ENCODE measurements at places on chromosomes 3 and 15.

DNA sequence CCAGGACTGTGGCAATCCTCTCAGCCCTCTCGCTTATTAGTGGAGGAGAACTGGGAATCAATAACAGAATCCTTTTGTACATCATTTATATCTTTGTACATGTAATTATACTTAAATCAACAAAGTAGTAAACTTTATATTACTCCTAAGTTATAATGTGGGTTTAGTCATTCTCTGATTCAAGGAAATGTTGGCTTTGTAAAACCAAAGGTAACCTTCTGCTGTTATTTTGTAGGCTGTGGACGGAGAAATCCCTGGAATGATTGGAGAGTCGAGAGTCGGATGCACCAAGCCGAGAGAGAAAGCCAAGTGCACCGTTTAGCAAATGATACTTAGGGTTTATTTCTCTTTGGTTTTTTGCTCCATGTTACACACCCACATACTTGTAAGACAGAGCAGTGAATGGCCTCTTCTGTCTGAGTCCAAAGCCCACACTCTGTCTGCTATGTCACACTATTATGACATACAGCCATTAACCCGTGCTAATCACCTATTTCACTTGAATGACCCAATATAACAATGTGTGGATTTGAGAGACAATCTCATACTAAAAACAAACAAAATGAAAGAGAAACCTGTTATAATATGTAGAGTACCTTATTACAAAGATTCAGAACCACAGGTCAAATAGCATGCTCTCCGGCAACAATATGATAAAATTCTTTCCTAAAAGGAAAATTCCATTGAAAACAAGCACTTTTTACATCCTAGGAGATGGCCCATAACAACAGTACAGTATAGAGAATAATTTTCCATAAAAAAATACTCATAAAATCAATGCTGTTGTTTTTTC is 72.2 kb downstream of the MECOM start:
- no peak for DNase-seq

GRCh38 chr3:153439780-153440179 is 277.8 kb downstream of the RAP2B start:
- DNase-seq = no peak

DNA sequence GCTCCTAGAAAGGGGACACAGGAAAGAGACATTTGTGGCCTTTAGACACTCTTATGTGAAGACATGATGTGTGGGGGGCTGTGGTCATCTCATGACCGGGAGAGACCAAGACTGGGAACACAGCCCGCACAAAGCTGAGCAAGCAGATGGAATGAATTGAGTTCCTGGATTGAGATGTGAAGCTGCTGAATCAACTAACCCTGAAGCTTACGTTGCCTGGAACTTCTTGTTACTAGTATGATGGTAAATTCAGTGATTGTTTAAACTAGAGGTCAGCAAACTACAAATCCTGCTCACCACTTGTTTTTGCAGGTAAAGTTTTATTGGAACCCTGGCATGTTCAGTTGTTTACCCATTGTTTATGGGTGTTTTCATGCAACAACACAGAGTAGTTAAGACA is 83.4 kb upstream of the BHLHE40 start:
- DNase-seq = no peak

- DNase-seq = no peak
Measured at GRCh38 chr3:97793420-97794019, 28.3 kb upstream of the CRYBG3 start.

- DNase-seq = no peak
Measured at GRCh38 chr3:11944052-11944673, 60.0 kb upstream of the SYN2 start.

GRCh38 chr15:67307889-67308597 is 53.5 kb downstream of the IQCH start:
- no peak for DNase-seq

DNA sequence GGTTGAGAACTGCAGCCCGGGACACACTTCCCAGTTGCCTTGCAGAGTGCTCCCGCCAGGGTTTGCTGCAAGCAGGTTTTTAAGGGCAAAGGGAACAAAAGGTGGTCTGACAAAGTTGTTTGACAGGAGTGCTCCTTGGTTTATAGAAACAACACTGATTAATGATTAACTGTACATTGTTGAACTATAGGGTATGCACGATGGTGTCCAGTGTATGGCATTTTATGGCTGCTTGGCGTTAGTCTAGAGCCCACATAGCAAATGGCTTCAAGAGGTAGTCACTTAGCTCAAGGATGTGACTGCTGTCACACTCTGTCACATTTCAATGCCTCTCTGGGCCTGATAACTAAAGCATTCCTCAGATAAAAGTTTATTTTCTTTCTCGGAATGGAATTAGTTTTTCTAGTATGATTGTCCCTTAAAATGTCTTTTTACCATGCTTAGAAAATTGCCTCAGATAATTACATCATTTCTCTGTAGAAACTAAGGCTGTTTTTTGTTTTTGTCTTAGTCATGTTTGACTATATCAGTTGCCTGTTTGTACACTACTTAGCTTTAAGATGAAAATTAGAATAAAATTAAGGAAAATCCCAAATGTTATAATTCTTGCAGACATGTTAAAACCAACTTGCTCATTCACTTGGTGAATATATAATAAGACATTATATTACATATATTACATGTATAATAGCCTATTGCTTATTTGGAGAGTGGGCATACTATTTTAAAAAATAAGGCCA is 61.3 kb upstream of the GATM start:
- DNase-seq = no peak

- no peak for DNase-seq
Measured at GRCh38 chr15:64156652-64157331, 5.3 kb downstream of the SNX22 start.

GRCh38 chr3:119620899-119621298 is 23.2 kb downstream of the PLA1A start:
- no peak for DNase-seq

- no peak for DNase-seq
Measured at GRCh38 chr15:68583321-68583720, 4.5 kb downstream of the CORO2B start.

GRCh38 chr3:141981084-141981483 is 104.6 kb downstream of the ATP1B3 start:
- DNase-seq = no peak

GRCh38 chr3:168859143-168859542 is 763.4 kb upstream of the GOLIM4 start:
- no peak for DNase-seq

DNA sequence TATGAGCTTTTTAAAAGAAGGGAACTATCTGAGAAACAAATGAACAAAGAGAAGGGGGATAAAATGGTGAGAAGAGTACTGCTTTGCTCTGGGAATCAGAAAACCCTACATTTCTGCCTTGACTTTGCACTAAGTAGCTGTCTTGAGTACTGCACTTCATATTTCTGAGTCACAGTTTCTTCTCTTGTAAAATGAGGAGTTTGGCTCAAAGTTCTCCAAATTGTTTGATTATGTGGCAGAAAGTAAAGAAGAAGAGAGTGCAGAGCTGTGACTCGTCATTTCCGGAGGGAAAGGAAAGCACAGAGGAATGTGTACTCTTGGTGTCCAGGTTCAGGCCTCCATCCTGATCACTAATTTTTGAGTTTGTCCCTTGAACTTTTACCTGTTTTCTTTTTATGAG is 54.7 kb downstream of the TP63 start:
- no peak for DNase-seq

DNA sequence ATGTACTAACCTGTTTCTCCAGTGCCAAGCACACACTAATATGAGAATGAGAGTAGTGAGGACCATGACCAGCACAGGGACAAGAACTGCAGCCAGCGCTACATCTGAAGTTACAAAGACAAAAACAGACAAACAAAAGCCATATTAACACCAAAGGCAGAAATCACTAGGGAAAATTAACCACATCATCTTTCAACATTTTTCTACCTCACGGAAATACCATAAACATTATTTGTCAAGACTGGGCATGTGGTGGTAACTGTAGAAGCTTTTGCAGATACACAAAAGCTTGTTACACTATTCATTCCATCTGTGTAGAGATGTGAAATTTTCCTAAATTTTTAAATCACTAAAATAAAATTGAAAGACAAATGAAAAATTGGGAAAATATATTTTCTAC is 44.9 kb downstream of the ST3GAL6 start:
- DNase-seq = no peak

- DNase-seq = no peak
Measured at GRCh38 chr15:31042751-31043150, 51.3 kb upstream of the MTMR10 start.

- DNase-seq = no peak
Measured at GRCh38 chr3:105355408-105356061, 11.2 kb upstream of the ALCAM start.

DNA sequence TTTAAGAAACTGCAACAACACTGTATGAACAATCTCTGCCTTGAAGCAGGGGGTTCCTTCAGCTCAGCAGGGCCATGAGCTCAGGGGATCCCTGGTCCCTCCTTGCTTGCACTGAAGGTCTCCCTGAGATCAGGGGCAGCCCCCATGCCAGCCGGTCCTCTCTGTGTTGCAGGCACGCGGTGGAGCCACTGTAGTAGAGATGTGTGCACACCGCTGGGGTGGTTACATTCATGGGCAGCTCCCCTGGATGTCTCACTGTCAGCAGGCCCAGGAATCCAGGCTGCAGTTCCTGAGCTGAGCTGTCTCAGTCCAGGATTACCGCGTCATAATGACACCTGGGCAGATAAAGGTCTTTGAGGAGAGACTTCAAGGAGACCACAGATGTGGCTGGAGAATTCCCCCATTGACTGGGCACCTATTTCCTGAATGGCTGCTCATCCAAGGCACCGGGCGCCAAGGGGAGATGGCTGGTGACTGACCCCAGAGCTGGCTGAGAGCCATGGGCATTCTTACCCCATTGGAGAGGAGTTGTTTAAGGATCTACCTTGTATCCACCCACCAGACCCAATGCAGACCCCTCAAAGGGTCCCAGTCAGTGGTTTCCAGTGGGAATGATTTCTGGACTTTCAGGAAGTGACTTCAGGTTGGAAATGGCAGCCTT is 10.4 kb upstream of the KLF13 start:
- no peak for DNase-seq

DNA sequence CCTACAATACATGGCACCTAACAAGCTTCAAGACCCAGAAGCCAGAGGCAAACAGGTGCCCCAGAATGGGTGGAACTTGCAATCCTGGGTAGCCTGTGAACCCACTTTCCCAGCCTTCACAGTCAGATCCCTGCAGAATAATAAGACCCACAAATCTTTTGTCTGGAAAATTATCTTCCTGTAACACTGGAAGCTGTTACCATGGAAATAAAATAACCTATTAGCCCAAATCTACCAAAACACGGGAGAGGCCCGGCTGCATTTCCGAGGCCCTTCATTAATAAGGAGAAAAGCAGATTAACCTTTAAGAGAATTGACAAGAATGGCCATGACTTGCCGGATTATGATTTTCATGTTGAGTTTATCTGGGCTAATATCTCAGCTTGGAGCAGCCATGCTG is 256.1 kb upstream of the PROK2 start:
- no peak for DNase-seq

GRCh38 chr15:85401108-85401774 is 20.8 kb downstream of the AKAP13 start:
- no peak for DNase-seq

GRCh38 chr15:91561371-91562100 is 292.0 kb upstream of the SLCO3A1 start:
- DNase-seq = no peak

DNA sequence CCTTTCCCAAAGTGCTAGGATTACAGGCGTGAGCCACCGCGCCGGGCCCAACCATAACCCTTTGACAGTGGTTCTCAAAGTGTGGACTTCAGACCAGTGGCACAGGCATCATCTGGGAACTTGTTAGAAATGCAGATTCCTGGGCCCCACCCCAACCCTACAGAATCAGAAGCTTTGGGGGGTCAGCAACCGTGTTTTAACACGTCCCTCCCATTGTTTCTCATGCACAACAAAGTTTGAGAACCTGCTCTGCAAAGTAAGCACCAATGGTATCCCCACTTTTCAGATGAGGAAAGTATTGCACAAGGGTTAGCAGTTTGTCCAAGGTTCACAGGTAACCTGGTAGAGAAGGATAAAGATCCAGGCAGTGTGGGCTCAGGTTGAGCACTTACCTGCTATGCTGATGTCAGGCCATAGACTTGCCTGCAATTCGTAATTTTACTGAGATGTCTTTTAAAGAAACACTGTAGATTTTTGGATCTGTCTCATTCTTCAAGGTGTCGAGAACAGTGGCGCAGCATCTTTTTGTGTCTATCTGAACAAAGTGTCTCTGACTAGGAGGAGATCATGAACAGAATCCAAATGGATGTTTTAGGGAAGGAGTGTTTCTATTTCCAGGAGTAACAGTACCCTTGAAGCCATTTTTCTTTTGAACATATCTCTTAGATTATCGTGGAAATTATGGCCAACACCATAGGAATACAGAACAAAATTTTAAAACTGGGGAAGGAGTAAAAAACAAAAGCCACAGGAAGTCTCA is 2.5 kb downstream of the GXYLT2 start:
- DNase-seq = no peak

GRCh38 chr15:63901912-63902670 is 68.3 kb upstream of the HERC1 start:
- DNase-seq = no peak

DNA sequence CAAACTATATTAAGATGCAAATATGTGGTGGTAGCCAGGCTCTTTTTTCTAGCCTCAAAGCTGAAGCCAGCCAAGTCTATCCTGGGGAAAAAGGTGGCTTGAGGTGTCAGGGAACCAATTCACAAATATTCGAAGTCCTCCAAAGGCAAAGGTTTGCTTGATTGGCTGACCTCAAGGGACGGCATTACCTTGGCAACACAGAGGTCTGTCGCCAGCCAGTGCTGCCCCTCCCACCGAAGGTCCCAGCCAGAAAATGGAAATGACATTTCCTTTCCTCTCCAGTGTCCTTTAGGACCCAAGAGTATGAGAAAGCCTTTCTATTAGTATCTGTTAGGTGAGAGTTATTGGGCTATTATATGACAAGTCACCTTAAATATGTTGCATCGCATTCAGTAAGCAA is 96.0 kb upstream of the LIMD1 start:
- no peak for DNase-seq

DNA sequence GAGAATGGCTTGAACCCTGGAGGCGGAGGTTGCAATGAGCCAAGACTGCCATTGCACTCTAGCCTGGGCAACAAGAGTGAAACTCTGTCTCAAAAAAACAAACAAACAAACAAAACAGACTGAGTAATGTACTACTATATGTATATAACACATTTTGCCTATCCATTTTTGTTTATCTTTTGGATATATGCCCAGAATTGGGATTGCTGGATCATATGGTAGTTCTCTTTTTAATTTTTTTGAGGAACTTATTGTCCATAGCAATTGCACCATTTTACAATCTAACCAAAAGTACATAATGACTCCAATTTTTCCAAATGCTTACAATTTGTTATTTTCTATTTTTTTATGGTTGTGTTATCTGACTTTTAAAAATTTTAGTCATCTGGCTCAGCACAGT is 47.3 kb downstream of the GMPS start:
- no peak for DNase-seq

DNA sequence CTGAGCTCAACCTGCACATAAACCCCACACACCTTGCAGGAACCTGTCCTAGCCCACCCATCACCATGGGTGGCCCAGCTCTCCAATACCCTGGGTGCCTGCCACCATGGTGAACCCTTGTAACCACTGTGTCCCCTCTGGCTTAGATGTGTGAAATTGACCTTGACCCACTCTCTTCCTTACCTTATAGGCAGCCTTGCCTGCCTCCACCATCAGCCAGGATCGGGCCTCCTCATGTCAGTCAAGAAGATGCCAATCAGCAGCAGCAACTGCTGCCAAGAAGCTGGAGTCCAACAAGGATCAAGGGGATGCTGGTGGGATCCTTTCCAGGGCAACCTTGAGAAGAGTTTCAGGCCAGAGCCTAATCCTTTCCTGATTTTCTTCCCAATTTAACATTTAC is 8.8 kb upstream of the CYP11A1 start:
- DNase-seq = no peak

GRCh38 chr3:172154768-172155664 is 115.6 kb downstream of the FNDC3B start:
- no peak for DNase-seq

Measured in activated CD4-positive, alpha-beta T cell treated with anti-CD3 and anti-CD28 coated beads, Interleukin-2, amount 50 U/mL, for 48 hours (primary cell).